ENCODE measurements at places on chromosomes 5 and 9.

DNA sequence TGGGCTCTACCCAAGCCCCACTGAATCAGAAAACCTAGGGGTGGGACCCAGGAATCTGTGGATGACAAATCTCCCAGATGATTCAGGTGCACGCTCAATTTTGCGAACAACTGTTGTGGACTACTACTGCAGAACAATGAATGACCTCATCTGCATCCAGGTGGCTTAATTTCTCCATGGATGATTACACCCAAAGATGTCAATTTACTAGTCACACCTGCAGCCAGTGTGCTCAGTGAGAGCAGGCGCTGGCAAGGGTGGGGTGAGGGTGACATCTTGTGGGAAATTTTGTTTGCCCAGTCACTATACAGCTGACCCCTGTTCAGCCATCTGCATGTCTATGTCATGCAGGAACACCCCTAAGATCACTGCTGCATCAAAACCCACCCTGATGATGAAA is 118.2 kb downstream of the ENTREP1 start:
- DNase-seq = no peak

GRCh38 chr5:131610198-131611063 is 24.6 kb downstream of the RAPGEF6 start:
- no peak for DNase-seq

GRCh38 chr5:12320331-12320730 is 416.1 kb upstream of the CTNND2 start:
- no peak for DNase-seq

GRCh38 chr9:122029898-122030297 is 63.2 kb downstream of the TTLL11 start:
- DNase-seq = no peak

- DNase-seq = no peak
These were observed 9.4 kb downstream of the TRAF1 start for GRCh38 chr9:120916991-120917880.

DNA sequence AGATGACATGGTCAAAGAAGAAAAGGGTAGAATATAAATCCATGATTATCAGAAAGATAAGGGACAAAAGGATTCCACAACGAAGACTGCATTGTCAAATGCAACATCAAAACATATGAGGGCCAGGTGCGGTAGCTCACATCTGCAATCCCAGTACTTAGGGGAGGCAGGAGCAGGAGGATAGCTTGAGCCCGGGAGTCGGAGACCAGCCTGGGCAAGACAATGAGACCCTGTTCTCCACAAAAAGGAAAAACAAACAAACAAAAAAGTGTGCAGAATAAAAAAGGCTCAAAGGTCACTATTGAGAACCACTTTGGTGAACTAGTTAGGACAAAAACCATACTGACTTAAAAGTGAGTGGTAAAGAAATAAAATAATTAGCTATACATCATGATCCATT is 60.2 kb upstream of the NR5A1 start:
- no peak for DNase-seq

DNA sequence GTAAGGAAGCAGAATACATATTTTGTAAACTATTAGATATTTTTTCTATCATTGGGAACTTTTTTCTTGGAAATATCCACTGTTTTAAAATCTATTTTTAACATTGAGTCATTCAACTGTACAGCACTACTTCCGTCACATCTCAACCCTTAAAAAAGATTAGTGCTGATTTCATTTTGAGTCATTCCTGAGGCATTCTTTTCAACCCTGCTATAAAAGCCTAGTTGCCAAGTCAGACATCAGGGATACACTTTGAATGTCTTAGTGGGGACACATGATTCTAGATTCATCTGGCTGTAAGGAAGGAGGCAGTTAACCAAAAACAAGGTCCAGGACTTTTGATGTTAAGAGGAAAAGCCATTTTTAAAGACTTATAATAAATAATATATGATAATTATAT is 160.9 kb downstream of the GIN1 start:
- no peak for DNase-seq

GRCh38 chr5:149403923-149404745 is 25.0 kb upstream of the IL17B start:
- no peak for DNase-seq

DNA sequence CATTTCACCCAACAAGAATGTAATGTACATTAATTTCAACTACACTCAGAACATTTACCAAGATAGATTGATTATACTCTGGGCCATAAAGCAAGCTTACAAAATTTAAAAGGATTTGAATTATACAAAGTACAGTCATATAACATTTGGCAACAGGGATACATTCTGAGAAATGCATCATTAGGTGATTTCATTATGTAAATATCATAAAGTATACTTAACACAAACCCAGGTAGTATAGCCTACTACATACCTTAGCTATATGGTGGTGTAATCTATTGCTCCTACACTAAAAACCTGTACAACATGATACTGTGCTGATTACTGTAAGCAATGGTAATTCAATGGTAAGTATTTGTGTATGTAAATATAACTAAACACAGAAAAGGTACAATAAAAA is 202.9 kb downstream of the MPDZ start:
- DNase-seq = no peak

DNA sequence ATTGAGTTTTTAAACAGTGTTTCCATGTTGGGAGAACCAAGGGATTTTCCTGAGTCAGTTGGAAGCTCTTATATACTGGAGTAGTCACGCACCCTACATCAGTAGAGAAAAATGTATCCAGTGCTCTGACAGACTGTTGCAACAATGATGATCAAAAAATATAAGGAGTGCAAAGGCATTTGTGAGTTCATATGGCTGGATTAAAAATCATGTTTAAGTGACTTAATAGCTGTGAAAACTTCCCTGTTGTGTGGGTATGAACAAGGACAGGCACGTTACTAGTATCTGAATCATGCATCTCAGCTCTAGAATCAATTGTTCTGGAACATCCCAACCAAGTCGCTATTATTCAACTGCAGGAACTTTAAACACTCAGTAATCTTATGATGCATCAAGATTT is 229.7 kb downstream of the ROR2 start:
- DNase-seq = no peak

DNA sequence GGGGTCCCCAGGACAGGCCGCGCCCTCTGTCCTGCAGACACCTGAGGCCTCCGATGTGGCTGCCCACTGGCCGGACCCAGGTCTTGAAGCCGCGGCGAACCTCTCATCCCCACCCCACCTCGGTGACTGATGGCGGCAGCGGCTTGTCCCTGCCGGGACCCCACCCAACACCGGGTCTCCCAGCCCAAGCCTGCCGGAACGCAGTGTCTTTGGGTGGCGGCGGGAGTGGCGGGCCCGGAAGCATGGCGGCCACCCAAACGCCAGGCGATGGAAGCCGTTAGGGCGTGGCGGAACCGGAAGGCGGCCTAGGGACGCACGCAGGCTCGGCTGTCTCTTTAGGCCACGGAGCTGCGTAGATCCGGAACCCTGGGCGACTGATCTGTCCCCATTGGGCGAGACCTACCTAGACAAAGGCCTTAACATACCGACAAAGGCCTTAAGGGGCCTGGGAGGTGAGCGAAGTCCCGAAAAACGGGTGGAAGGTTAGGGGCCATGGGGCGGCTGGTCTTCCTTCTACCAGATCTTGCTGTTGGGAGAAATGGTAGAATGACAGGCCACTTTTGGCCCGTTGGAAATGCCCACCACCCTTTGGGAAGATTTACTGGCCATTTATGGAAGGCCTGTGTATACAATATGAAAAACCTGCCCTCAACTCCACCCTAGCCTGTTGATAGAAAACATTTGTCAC is 94.6 kb upstream of the SMC2 start:
- no peak for DNase-seq

Data from ecto neural progenitor cell (in vitro differentiated cells).